Cerebellar cortex (tissue), 1 donor: ENCODE measurements at places on chromosomes 1 and 21.

GRCh38 chr1:186235696-186236095 is 139.4 kb downstream of the TPR start:
- DNase-seq = no peak

GRCh38 chr1:99623554-99623953 is 22.4 kb upstream of the PALMD start:
- no peak for DNase-seq

- DNase-seq = no peak
These were observed 1.5 kb upstream of the MCOLN3 start for GRCh38 chr1:85049735-85050166.

- DNase-seq = no peak
These were observed 150.4 kb upstream of the ZC3H11B start for GRCh38 chr1:219763321-219763720.

DNA sequence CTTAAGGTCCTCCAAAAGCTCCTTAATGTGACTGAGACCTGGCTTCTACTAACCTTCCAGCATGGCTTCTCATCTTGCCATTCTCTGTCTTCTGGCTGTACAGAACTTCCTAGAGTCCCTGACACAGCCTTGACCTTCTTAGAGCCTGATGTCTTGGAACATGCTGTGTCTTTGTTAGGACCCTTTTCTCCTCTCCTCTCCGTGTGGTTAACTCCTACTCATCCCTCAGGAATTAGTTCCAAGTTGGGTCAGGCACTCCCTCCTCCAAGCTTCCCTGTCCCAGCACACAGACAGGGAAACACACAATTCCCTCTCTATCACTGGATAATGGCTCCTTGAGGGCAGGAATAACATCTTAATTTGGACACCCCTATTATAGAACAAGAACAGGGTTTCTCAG is 275.4 kb upstream of the USP24 start:
- DNase-seq = no peak

DNA sequence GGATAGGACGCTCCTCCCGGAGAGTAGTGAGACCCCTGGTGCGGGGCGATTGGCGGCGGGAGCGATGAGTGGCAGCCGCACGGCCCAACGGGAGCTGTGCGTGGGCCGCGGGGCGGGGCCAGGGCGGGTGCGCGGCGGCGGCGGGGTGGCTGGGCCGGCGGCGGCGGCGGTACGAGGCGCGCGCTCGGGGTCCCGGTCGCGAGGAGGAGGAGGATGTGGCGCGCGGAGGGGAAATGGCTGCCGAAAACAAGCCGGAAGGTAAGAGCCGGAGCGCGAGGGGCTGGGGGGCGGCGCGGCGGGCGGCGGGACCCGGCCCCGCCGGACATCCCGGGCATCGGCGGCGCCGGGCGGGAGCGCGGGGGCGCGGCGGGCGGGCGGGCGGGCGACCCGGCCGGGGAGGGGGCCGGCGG is at the start of gene CAMTA1:
Gene CAMTA1 (plus strand): TSS at position 137 of the 410 bp plus-strand sequence. CDS start 77 bp downstream, at position 214.
- DNase-seq = no peak

GRCh38 chr1:99007366-99007765 is 2.7 kb upstream of the PLPPR5 start:
- DNase-seq = no peak

DNA sequence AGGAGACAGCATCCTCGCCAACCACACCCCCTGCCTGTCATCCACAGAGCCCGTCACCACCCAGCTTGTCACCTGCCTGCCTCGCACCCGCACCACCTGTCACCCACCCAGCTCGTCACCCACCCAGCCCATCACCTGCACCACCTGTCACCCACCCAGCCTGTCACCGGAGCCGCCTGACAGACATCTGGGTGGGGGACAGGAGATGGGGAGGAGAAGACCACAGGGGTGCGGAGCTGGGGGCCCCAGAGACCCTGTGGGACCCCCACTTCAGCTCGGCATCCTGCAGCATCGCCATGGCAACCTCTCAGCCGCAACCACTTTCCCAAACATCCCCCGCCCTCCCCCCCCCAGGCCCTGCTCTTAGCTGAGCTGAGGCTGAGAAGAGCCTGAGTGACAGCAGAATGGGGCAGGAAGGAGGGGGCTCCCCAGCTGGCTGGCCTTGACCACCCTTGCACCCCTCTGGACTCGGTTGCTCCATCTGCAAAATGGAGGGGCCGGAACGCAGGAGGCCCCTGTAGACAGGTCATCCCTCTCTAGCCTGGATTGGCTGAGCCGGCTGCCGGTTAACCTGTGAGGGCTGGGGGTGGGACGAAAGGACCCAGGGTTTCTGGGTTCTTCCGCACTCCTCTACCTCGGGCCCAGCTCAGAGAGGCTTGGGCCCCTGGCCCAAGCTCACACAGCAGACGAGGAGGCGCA is 11.6 kb downstream of the AHDC1 start:
- no peak for DNase-seq
